ENCODE measurements at places on chromosomes 7 and 10.

GRCh38 chr7:37534893-37535610 lies 86.4 kb upstream of the ELMO1 start:
- DNase-seq: no peak

GRCh38 chr7:11130012-11130411 lies 156.3 kb downstream of the PHF14 start:
- DNase-seq: no peak

DNA sequence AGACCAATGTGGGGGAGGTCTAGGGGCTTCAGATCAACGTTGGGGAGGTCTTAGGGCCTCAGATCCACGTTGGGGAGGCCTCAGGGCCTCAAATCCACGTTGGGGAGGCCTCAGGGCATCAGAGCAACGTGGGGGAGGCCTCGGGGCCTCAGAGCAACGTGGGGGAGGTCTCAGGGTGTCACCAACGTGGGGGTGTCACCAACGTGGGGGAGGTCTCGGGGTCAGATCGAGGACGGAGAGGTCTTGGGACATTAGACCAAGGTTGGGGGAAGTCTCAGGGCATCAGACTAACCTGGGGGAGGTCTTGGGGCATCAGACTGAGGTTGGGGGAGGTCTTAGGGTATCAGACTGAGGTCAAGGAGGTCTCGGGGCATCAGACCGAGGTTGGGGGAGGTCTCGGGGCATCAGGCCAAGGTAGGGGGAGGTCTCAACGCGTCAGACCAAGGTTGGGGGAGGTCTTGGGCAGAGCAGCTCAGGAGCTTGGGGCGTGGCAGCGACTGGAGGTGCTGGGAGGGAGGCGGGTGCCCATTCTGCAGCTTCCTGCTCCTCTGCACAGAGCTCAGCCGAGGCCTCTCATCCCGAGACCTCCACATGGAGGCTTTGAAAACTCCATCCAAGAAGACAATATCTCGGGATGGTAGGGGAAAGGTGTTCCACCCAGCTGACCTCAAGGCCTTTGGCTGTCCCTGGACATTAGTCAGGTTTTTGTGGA lies 159.8 kb downstream of the WDR37 start:
- no peak for DNase-seq

DNA sequence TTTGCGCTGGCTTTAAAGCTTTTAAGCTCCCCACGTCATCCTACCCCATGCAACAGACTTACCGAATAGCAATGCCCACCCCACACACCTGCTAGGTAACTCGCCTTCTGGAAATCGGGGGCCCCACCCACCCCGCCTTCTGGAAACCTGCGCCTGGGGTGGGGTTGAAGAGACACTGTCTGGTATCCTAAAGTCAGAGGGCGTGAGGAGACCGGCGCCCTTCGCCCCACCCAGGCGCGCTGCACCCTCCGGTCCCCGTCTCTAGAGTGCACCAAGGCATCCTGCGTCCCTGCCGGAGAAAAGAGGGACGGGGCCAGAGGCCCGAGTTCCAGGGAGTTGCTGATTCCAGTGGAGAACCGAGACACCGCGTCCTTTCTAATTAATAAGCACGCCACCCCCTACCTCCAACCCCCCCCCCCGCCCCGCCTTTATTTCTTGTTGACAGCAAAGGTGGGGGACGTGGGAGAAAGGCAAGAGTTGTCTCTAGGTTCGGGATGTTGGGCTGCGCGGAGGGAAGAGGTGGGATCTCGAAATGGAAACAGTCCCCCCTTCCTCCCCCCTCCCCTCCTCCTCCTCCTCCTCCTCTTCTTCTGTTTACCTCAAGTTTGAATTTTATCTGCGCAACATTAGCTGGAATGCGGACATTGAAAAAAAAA lies 220.9 kb upstream of the MKLN1 start:
- DNase-seq: no peak

GRCh38 chr10:119981826-119982225 lies 89.3 kb downstream of the SEC23IP start:
- no peak for DNase-seq

DNA sequence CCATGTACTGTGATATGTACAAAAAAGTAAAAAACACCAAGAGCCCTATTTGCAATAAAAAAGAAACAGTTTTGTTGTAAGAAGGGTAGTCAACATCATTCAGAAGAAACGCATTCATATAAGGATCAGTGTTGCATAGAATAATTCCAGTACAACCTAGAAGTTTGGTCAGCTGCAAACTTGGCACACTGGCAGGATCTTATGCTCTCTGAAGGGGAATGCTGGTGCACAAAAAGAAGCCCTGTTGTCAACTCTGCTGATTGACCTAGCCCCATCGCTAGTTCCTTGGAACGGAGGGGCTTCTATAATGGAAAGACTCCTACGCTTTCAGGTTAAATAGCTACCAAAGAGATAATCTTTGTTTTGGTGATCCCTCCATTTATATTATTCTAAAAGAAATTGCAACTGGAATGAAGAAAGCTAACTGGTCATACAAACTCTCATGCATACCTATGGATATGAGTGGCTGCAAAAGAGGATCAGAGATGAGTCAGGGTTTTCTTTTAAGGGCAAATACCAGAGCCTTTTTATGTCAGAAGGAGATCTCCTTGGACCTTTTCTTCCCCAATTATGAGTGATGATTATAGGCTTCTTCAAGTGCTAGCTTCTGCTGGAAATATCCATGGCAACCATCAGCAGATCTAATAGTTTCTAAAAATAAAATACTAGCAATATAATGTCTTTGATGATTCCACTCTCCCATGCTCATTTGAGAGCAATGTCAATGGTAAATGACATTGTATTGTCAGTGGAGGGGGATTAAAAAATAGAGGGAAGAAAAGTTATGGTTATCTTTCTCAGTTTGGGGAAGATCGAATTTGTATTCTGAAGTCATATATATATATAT lies 312.4 kb upstream of the CACNA2D1 start:
- DNase-seq: no peak

DNA sequence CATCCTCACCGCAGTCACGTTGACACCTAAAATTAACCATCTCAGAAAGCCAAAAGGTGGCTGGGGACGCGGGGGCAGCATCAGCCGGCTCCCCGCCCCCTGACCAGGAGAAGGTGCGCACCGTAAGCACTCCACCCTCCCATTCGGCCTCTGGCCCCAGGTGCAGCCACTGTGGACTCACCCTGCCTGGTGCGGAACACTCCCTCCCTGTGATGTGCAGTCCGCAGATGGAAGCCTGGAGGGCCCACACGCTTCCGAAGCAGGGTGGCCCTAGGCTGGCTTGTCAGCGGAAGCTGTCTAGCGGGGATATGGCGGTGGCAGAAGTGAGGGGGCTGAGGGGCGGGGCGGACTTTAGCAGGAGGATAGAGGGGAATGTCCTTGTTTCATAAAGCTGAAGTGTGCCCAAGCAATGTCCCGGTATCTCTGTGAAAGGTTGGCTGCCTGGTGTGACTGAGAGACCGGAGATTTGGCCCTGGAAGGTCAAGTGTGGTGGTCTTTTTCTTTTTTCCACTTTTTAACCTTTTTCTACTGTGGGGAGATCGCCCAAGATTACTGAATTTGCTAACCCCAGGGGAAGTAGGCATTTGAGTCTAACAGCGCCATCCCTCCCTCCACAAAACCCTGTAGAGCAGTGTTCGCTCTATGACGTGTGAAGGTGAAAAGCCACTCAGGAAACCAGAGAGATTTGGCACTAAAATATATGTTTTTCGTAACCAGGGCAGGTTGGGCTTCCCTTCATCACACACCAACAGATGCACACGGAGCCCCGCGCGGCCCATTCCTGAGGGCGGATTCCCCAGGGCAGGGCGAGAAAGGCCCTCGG lies 74.7 kb downstream of the CXCL12 start:
- DNase-seq: no peak

DNA sequence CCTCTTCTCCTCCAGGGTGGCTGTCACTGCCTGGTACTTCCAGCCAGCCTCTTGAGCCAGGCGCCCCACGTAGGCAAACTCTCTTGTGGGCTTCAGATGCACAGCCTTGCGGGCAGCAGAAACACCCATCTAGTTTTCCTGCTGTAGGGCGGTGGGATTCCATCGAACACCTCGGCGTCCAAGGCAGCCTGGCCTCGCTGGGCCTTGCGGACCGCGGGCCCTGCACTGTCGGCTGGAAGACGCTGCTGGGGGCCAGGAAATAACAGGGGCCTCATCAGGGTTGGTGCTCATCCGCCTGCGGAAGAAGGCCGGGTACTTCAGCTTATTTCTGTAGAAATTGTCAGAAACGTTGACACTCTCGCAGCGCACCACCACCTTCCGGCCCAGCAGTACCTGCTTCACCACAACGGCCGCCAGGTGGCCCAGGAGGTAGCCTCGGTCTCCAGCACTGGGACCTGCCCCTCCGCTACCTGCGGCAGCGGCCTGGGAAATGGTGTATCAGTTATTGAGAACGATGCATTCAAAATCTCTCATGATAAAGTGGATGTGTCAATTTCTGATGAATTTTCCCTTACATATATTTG lies 61.1 kb downstream of the WDFY4 start:
- DNase-seq: no peak

DNA sequence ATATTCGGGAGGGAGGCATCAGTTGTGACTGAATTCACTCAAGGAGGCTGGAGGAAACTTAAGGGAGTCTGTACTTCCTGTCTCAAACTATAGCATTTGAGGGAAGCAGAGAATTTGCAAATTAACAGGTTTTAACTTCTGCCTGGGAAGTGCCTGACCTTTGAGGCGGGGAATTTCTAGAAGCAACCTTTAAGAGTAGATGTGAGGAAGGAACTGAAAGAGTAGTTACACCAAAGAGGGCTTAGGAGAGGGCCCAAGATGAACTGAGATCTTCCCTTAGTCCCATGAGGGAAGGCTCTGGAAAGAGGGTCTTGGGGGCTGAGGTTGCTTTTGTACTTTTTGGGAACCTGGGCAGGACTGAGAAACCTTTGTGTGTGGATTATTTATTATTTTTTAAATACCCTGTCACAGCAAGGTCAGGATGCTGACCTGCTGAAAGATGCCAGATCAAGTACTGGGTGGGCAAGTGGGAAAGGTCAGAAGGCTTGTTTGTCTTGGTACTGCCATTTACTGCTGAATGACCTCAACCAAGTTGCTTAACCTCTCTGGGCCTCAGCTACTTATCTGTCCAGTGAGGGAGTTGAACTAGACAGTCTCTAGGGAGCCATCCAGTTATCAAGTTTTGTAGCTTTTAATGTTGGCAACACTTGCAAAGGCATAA lies 2.4 kb downstream of the GPR158 start:
- no peak for DNase-seq

GRCh38 chr7:132738254-132738653 lies 162.0 kb upstream of the PLXNA4 start:
- no peak for DNase-seq

GRCh38 chr7:101243646-101244374 lies 1.1 kb downstream of the FIS1 start:
- DNase-seq: peak; percentile 47

- peak; percentile 59 for DNase-seq
Measured at GRCh38 chr10:130631142-130632096, 495.2 kb downstream of the GLRX3 start.

DNA sequence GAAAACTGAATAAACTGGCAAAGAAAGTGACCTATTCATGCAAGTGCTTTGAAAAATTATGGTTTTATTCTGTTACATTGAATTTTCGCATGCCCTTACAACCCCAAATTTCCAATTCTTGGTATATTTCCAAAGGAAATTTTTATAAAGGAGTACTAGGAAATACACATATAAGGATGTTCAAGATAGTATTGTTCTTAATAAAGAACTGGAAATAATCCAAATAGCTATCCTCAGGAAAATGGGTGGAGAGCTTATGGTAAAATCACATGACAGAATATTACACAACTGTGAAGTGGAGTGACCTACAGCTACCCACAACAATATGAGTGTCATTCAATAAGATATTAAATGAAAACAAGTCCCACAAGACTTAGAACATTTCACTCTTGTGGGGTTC lies 138.9 kb upstream of the BMPER start:
- DNase-seq: no peak

- no peak for DNase-seq
Measured at GRCh38 chr10:59965899-59966650, 59.7 kb upstream of the CCDC6 start.

DNA sequence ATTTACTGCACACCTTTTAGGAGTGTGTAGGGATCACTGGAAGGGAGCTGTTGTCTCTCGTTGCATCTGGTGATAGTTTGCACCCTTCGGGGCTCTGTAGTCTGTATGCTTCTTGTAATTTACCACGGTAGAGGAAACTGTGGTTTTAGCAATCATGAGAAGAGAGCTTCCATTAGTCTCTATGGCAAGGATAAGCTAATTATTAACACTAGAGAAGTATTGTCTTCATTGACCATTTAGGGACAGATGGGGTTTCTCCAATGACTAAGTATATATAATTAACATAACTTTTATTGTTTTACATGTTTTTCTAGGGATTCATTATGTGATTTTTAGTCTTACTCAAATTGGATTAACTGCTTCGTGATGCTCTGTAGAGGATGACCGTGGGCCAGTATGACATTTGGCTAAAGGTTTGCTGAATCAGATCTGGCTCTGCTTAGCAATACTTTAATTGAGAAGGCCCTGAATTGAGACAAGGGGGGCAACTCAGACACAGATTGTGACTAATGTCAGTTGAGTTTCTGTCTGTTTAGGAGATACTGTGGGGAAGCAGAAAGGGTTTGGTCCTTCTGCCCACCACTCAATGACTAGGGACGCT lies 8.7 kb downstream of the SLC18A2 start:
- DNase-seq: peak; percentile 59

DNA sequence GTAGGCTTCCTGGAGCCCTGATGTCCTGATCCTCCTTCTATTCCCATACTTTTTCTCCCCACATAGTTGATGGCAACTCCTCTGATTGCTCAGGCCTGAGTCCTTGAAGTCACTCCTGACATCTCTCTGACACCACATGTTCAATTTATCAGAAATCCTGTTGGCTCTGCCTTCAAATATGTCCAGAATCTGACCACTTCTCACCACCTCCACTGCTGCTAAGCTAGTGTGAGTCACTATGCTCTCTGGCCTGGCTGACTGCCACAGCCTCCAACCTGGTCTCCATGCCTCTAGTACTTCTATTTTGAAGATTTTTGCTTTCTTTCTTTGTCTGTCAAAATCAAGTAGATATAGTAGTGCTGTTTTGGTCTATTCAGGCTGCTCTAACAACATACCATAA lies 53.0 kb downstream of the TMEM229A start:
- DNase-seq: no peak

- DNase-seq: no peak
Measured at GRCh38 chr10:70893227-70894006, 5.1 kb upstream of the PCBD1 start.

GRCh38 chr10:26914898-26915297 lies 54.1 kb upstream of the ABI1 start:
- no peak for DNase-seq

DNA sequence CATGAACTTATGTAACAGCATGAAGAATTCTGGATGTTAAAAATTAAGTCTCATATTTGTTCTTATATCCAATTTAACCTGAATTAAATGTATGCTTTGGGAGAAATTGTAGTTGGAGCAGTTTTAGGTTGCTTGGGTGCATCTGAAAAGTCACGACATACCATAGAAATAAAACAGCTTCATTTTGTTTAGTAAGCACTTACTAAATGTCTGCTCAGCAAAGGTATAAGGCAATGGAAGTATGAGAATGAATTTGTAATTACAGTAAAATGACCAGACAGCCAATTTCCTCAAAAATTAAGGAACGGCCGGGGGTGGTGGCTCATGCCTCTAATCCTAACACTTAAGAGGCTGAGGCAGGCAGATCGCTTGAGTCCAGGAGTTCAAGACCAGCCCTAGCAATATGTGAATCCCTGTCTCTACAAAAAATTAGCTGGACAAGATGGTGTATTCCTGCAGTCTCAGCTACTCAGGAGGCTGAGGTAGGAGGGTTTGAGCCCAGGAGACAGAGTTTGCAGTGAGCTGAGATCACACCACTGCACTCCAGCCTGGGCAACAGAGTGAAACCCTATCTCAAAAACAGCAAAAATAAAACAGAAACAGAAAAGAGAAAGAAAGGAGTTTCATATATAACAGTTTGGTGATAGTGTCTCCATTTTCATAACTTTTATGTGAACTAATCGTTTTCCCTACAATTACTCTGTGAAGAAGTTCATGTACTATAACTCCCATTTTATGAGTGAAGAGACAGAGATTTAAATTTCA lies 47.2 kb upstream of the KLF6 start:
- DNase-seq: no peak

Data from Kasumi-1 (cell line).